WTC11 (cell line): ENCODE measurements at places on chromosomes 16 and 17. TPM values are rescaled to one million over a fixed set of nuclear protein-coding genes. Genes with fewer than 3 reads are reported as not detected.

TAT gene
- 0.66 to 0.89 TPM (median 0.68 TPM) in 3 replicates for total RNA-seq

OTOP2 gene
- not detected in 3 replicates for total RNA-seq

C17orf100 gene
- 2.3 to 2.7 TPM (median 2.6 TPM) in 3 replicates for total RNA-seq

ITGA3 gene
- 35.3 to 44.2 TPM (median 35.5 TPM) in 3 replicates for total RNA-seq

PIK3R5 gene
- total RNA-seq = 5.9 to 7.5 TPM (median 5.9 TPM) in 3 replicates

NPB gene
- 1.9 to 2.1 TPM (median 1.9 TPM) in 3 replicates for total RNA-seq

TEKT1 gene
- 0.37 TPM in 1 of 3 replicates, not detected in the others for total RNA-seq

MMP2 gene
- 51.5 to 61.3 TPM (median 55.8 TPM) in 3 replicates for total RNA-seq

CFAP97D1 gene
- 0.09 to 0.14 TPM (median 0.13 TPM) in 3 replicates for total RNA-seq

SP6 gene
- 2.0 to 3.3 TPM (median 2.3 TPM) in 3 replicates for total RNA-seq

- H3K36me3 ChIP-seq = 0 out of 2 replicates have a peak, but pooled peaks cover 4% of the 10 kb centered on the region
- no peak for DNase-seq
- no peaks in the 10 kb centered on the region for H3K27me3 ChIP-seq
- H3K4me3 ChIP-seq = no peak overlapping the region
Measured at GRCh38 chr17:31248986-31249834, 47.8 kb downstream of the OMG start.

- H3K36me3 ChIP-seq = no peaks in the 10 kb centered on the region
- no peak overlapping the region for H3K4me3 ChIP-seq
- no peaks in the 10 kb centered on the region; the same call in 1 of the 2 replicates for H3K27me3 ChIP-seq
- no peak overlapping the region for H3K27ac ChIP-seq
- peaks cover 18% of the 10 kb centered on the region for H3K4me1 ChIP-seq
- DNase-seq = no peak
Measured at GRCh38 chr16:23947838-23948237, 112.1 kb downstream of the PRKCB start.

- no peak overlapping the region for H3K4me3 ChIP-seq
- no peaks in the 10 kb centered on the region for H3K4me1 ChIP-seq
- peaks cover 64% of the 10 kb centered on the region for H3K27me3 ChIP-seq
- H3K27ac ChIP-seq = no peak overlapping the region
Measured at GRCh38 chr16:70808371-70808770, 7.4 kb upstream of the VAC14 start.

DNA sequence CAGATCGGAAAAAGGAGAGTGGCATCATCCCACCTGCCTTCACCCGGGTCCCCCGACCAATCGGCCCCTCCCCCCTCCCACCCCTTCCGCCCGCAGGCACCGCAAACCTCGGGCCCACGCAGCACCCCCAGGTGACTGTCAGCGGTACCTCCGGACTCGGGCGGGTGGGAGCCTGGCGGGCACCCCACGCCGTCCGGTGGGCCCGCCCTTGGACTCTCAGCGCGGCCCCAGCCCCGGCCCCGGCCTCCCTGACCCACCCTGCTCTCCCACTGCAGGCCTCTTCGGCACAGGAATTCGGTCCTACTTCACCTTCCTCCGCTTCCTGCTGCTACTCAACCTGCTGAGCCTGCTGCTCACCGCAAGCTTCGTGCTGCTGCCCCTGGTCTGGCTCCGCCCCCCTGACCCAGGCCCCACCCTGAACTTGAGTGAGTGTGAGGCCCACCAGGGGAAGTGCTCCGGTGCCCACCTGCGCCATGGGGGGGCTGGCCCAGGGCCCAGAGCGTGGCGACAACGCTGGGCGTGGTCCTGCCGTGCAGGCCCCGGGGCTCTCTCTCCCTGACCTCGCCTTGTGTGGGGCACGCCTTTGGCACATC is 1.6 kb downstream of the TMC8 start:
- H3K27ac ChIP-seq = no peak overlapping the region
- H3K27me3 ChIP-seq = peaks cover 17% of the 10 kb centered on the region
- H3K4me3 ChIP-seq = peak overlapping the region; percentile 55
- H3K4me1 ChIP-seq = peaks cover 31% of the 10 kb centered on the region
- H3K36me3 ChIP-seq = no peaks in the 10 kb centered on the region
- DNase-seq = peak; percentile 61

GRCh38 chr17:7322520-7323194 is 6.5 kb downstream of the NEURL4 start:
- H3K4me3 ChIP-seq = no peak overlapping the region
- H3K27ac ChIP-seq = no peak overlapping the region
- no peak for DNase-seq
- no peaks in the 10 kb centered on the region for H3K27me3 ChIP-seq

GRCh38 chr16:11232852-11233726 is 22.9 kb downstream of the SOCS1 start:
- peak; percentile 56 for DNase-seq
- no peak overlapping the region for H3K27ac ChIP-seq
- no peak overlapping the region for H3K4me3 ChIP-seq

GRCh38 chr17:68803164-68803929 is 151.8 kb downstream of the ABCA8 start:
- peaks cover 4% of the 10 kb centered on the region; the same call in 1 of the 2 replicates for H3K4me1 ChIP-seq
- H3K27ac ChIP-seq = no peak overlapping the region
- H3K27me3 ChIP-seq = no peaks in the 10 kb centered on the region
- H3K36me3 ChIP-seq = no peaks in the 10 kb centered on the region
- DNase-seq = no peak

- no peaks in the 10 kb centered on the region for H3K36me3 ChIP-seq
- H3K4me1 ChIP-seq = no peaks in the 10 kb centered on the region
- no peak overlapping the region for H3K4me3 ChIP-seq
- H3K27ac ChIP-seq = no peak overlapping the region
Measured at GRCh38 chr17:13426991-13427390, 174.7 kb downstream of the HS3ST3A1 start.

GRCh38 chr17:9401434-9401833 is 174.2 kb downstream of the STX8 start:
- no peak overlapping the region for H3K27ac ChIP-seq
- peaks cover 9% of the 10 kb centered on the region for H3K4me1 ChIP-seq
- no peaks in the 10 kb centered on the region for H3K36me3 ChIP-seq
- H3K4me3 ChIP-seq = no peak overlapping the region
- no peaks in the 10 kb centered on the region; the same call in 1 of the 2 replicates for H3K27me3 ChIP-seq
- no peak for DNase-seq

GRCh38 chr17:58615768-58616659 is 75.8 kb downstream of the TEX14 start:
- H3K4me3 ChIP-seq = no peak overlapping the region
- peaks cover 9% of the 10 kb centered on the region for H3K4me1 ChIP-seq

DNA sequence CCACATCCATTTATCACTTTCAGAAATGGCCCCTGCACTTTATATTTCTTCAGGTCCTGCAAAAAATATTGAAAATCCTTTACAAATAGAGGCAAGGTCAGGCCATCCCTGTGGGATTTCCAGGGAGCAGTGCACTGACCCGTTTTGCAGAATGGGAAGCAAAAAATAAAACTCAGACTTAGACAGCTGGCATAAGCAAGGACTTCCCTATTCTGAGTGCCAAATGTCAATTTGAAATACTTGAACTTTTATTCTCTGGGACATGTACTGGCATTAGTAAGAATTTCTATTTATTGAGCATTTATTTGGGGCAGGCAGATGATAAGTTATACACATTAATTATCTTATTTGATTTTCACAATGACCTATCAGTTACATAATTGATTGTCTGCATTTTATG is 32.4 kb downstream of the PRKCB start:
- peaks cover 19% of the 10 kb centered on the region for H3K4me1 ChIP-seq
- DNase-seq = no peak
- no peak overlapping the region for H3K27ac ChIP-seq
- H3K36me3 ChIP-seq = no peaks in the 10 kb centered on the region
- H3K27me3 ChIP-seq = peaks cover 90% of the 10 kb centered on the region
- H3K4me3 ChIP-seq = no peak overlapping the region

GRCh38 chr17:39062846-39063680 is 88.4 kb downstream of the PLXDC1 start:
- H3K27ac ChIP-seq = no peak overlapping the region
- H3K4me3 ChIP-seq = no peak overlapping the region
- no peaks in the 10 kb centered on the region for H3K27me3 ChIP-seq
- no peak for DNase-seq
- H3K36me3 ChIP-seq = no peaks in the 10 kb centered on the region
- peaks cover 20% of the 10 kb centered on the region for H3K4me1 ChIP-seq

GRCh38 chr17:64630309-64631223 is 31.5 kb downstream of the SMURF2 start:
- peaks cover 10% of the 10 kb centered on the region; the same call in 1 of the 2 replicates for H3K4me1 ChIP-seq
- H3K27ac ChIP-seq = no peak overlapping the region
- DNase-seq = no peak
- H3K36me3 ChIP-seq = no peaks in the 10 kb centered on the region
- H3K27me3 ChIP-seq = no peaks in the 10 kb centered on the region
- H3K4me3 ChIP-seq = no peak overlapping the region

- H3K27ac ChIP-seq = no peak overlapping the region
- H3K4me1 ChIP-seq = 0 out of 2 replicates have a peak, but pooled peaks cover 2% of the 10 kb centered on the region
- no peak overlapping the region for H3K4me3 ChIP-seq
Measured at GRCh38 chr17:29559640-29560039, 7.2 kb downstream of the ABHD15 start.

DNA sequence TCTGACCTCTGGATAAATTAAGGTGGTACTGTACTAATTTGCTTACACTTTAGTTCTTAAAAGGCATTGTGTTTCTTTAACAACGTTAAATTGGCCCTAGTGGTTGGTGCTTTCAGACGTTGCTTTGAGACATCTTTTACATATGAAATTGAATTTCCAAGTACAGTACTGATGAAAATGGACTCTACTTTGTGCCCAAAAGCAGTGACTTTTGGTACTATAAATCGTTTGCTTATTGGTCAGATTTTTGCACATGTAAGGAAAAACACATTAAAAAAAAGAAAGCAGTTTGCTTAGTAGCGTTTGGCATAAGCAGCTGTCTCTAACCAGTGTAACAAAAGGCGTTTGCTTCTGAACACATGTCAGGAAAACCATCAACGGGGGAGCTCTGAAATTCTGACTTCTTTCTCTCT is 139.6 kb downstream of the CDK5R1 start:
- H3K27me3 ChIP-seq = peaks cover 6% of the 10 kb centered on the region
- H3K4me1 ChIP-seq = peaks cover 24% of the 10 kb centered on the region
- no peak overlapping the region for H3K4me3 ChIP-seq
- no peak overlapping the region for H3K27ac ChIP-seq

DNA sequence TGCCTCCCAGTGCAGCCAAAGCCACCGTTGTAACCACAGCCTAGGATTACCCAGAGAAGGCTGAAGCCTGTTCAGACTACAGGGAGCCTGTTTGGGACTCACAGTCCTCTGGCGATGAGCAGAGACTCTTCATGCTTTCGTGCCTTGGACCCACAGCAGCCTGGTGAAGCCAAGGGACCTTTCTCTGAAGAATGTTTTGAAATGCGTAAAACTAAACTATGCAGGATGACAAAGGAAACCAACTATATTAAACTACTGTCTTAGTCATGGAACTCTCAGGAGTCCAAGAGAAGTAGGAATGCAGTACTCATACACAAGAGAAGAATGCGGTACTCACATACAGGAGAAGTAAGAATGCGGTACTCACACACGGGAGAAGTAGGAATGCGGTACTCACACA is 20.9 kb downstream of the ABR start:
- no peak overlapping the region; the same call in 1 of the 2 replicates for H3K27ac ChIP-seq
- no peak overlapping the region for H3K4me3 ChIP-seq
- H3K4me1 ChIP-seq = peaks cover 7% of the 10 kb centered on the region
- no peak for DNase-seq
- H3K36me3 ChIP-seq = peaks cover 12% of the 10 kb centered on the region
- no peaks in the 10 kb centered on the region for H3K27me3 ChIP-seq

- no peak for DNase-seq
- no peak overlapping the region for H3K4me3 ChIP-seq
- H3K27ac ChIP-seq = no peak overlapping the region
- H3K27me3 ChIP-seq = no peaks in the 10 kb centered on the region
- peaks cover 14% of the 10 kb centered on the region for H3K4me1 ChIP-seq
Measured at GRCh38 chr16:47586121-47586520, 125.0 kb downstream of the PHKB start.

DNA sequence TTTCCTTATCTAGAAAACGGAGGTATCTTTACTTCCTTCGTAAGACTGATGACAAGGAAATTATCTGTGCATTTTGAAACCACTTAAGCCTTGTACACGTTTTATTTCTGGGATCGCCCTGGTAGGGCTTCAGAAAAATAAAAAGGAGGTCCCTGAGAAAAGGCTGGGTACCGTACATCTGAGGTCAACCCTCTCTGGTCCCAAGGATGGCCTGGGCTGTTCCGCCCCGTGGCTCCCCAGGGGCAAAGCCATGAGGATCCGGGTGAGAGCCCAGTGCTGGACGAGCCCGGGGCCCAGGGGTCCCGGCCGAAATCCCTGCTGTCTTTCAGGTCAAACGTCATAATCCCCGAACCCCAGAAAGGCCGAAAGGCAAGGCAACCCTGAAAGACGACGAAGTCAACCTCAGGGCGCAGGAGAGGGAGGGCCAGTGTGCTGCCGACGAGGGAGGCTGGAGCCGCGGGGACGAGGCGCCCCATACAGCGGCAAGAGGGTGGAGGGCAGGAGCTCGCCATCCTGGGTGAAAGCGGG is 656 bp upstream of the FUS start:
- peaks cover 34% of the 10 kb centered on the region for H3K36me3 ChIP-seq
- no peak for DNase-seq
- H3K27me3 ChIP-seq = no peaks in the 10 kb centered on the region
- H3K4me1 ChIP-seq = peaks cover 31% of the 10 kb centered on the region

GRCh38 chr17:60165971-60166370 is 16.2 kb downstream of the CA4 start:
- DNase-seq = no peak
- no peak overlapping the region for H3K27ac ChIP-seq
- no peaks in the 10 kb centered on the region for H3K36me3 ChIP-seq

DNA sequence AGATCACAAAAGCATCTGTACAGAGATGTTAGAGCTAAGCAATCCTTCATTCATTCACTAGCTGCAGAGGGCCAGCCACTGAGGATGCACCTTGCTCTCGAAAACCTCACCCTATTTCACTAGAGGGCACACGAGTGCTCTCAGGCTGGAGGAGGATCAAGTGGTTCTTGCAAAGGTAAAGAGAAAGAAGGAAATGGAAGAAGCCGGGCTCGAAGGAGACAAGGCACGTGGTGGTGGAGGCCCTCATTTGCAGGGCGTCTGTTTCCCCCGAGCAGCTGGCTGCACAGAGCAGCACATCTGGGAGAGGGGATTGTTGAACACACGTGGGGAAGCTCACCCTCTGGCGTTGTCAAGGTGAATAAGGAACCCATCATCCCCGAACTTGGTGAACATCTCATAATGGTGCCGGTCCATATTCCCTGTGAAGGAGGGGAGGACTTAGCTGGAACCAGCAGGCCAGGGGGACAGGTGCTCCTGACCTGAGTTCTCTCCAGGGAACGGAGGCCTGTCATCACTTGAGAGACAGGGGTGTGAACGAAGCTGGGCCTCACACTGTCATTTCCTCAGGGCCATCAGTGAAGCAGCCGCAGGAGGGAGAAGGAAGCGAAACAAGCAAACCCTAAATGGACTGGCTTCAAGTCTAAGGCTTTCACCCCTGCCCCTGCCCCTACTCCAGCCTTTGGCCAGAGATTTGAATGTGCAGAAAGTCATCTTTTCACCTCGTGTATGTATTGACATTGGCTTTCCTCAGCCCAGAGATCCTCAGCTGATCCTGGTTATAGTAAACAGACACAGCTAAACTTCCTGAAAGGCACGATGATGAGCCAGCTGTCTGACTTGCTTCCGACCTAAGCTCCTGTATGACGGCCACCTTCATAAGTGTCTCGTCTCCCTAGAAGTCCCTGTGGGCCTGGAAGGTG is 27.6 kb downstream of the PRKAR1A start:
- peaks cover 35% of the 10 kb centered on the region for H3K36me3 ChIP-seq
- DNase-seq = no peak
- H3K27ac ChIP-seq = no peak overlapping the region
- H3K4me1 ChIP-seq = no peaks in the 10 kb centered on the region

GRCh38 chr16:74304835-74305176 is 8.2 kb downstream of the PSMD7 start:
- no peaks in the 10 kb centered on the region for H3K4me1 ChIP-seq
- DNase-seq = no peak
- H3K27ac ChIP-seq = no peak overlapping the region
- no peaks in the 10 kb centered on the region for H3K27me3 ChIP-seq
- H3K36me3 ChIP-seq = peaks cover 67% of the 10 kb centered on the region

GRCh38 chr16:30658731-30659506 is 688 bp downstream of the FBRS start:
- H3K36me3 ChIP-seq = peaks cover 21% of the 10 kb centered on the region
- H3K4me3 ChIP-seq = peak overlapping the region; percentile 96
- H3K27ac ChIP-seq = peak overlapping the region; percentile 99
- H3K27me3 ChIP-seq = peaks cover 44% of the 10 kb centered on the region
